ENCODE measurements at places on chromosomes 4 and X.

DNA sequence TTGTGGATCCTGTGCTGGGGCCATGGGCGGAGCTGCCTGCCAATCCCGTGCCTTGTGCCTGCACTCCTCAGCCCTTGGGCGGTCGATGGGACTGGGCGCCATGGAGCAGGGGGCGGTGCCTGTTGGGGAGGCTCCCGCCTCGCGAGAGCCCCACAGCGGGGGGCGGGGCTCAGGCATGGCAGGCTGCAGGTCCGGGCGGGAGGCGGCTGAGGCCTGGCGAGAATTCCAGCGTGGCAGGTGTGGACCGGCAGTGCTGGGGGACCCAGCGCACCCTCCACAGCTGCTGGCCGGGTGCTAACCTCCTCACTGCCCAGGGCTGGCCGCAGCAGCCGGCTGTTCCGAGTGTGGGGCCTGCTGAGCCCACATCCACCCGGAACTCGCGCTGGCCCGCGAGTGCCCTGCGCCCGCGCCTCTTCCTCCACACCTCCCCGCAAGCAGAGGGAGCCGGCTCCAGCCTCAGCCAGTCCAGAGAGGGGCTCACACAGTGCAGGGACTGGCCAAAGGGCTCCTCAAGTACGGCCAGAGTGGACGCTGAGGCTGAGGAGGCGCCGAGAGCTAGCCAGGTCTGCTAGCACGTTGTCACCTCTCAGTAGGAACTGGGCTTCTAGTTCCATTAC, 85.9 kb downstream of the GBA3 start:
- no peak for DNase-seq

DNA sequence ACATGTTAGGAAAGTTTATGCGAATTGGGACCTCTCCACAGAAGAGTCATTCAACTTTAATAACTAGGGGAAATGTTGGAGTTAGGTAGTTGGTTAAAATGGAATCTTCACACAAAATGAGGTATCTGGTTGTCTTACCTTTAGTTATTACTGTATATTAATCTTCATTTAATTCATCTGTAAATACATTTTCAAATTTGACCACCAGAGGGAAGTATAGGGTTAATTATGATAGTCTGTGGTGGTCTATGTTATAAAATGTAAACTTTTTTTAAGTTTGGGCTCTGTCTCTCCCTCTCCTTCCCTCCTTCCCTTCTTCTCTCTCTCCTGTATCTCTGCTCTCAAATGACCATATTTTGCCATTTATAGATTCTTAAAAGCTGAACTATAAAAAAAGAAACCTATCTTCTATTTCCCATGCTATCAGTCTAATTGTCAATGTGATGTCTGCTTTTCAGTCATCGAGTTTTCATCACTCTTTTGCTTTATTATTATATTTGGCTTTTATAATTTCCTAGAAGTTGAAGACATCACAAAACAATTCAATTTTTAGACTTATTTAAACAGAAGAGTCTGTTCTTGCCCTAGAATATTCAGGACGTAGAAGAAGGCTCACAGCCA, 49.8 kb downstream of the TMEM144 start:
- peak; percentile 6 for DNase-seq

DNA sequence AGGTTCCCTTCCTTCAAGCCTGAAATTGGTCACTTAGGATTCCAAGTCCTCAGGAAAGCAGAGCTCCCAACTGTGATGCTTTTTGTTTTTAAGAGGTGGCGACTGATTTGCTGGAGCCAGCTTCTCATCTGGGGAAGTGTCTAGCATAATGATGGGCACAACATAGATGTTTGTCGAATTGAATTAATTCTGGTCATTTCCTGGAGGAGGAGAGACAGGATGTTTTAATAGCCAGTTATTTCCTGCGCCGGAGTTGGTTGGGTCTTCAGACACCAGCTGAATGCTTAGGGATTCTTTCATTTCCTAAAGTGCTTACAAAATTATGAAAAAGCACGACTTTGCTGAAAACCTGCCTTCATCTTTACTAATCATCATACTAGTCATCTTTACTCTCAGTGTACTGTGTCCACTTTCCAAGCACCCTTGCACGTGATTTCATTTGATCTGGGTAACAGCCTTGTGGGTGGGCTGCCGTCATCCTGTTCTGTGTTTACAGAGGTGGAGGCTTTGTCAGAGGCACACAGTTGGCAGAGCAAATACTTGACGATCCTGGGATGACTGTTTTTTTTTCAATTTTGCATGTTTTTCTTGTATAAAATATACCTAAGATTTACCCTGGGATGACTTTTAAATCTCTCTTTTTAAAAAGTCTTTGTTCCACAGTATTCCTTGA, 49.5 kb downstream of the RGS12 start:
- DNase-seq = no peak

GRCh38 chr4:111736516-111736915, 408.7 kb upstream of the FAM241A start:
- no peak for DNase-seq

GRCh38 chrX:118594697-118595420, 99.2 kb downstream of the DOCK11 start:
- no peak for DNase-seq

- DNase-seq = peak; percentile 3
These were observed 513.8 kb upstream of the FAM241A start for GRCh38 chr4:111631215-111631999.

DNA sequence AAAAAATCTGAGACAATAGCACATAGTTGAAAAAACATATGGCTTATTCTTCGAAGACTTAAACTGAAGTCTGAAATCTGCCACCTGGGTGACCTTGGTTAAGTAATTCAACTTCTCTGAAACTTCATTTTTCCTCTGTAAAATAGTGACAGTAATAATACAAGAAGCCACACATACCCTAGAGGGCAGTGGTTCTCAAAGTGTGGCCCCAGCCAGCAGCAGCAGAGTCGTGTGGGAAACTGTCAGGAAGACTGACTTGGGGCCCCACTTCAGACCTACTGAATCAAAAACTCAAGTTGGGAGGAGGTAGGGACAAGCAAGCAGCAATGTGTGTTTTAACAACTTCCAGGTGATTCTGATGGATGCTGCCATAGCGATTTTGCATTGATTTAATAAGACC, 249.9 kb downstream of the HNRNPD start:
- no peak for DNase-seq

GRCh38 chrX:110180928-110181310, 137.0 kb downstream of the AMMECR1 start:
- DNase-seq = no peak

DNA sequence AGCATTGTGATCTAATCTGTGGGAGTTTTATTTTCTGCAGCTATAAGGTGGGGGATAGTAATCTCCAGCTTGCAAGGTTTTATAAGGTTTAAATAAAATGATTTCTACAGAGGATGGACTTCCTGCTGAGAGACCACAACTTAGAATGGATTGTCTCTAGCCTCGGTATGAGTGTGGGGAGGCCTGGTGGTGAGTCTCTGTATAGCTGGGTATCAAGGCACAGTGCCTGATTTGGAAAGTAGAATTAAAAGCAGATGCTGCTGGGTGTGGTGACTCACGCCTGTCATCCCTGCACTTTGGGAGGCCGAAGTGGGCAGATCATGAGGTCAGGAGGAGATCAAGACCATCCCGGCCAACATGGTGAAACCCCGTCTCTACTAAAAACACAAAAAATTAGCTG, 162.0 kb upstream of the GATB start:
- DNase-seq = no peak

GRCh38 chr4:95118497-95118896, 360.7 kb downstream of the BMPR1B start:
- DNase-seq = no peak

- DNase-seq = no peak
These were observed 200.9 kb upstream of the PPP1R2C start for GRCh38 chrX:42978655-42979379.

GRCh38 chrX:17372052-17372451, 2.9 kb upstream of the NHS start:
- DNase-seq = no peak

- DNase-seq = no peak
These were observed 18.8 kb downstream of the SLC7A11 start for GRCh38 chr4:138223231-138223910.

DNA sequence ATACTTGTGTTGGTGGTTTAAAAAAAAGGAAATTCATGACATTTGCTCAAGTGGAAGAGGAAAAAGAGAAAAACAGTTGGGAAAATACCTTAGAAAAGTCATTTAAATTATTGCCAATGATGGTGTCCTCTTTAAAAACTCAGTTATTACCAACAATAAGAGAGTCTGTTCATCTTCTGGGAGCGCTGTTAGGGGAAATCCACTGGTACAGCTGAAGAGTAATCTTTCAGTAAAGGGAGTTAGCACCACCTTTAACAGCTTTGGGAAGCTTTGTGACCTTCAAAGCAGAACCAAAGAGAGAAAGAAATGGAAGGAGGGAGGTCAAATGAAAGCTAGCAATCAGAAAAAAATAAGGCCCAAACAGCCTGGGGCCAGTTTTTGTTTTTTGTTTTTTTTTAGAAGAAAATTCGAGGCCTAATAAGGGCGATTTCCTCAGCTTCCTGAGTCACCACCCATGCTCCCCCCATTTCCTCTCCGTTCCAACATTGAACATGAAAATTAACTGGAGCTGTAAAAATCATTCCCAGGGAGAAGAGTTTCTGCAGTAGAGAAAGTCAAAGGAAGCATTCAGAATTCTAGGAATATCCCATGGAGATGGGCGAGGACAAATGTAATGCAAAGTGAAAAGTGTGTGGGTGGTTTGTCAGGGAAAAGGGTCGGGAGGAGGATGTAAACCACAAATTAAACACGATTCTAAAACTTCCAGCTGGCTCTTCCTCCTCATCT, 115.1 kb downstream of the SH3KBP1 start:
- DNase-seq = no peak

- DNase-seq = no peak
These were observed 162.8 kb upstream of the VCX start for GRCh38 chrX:7680181-7680580.

GRCh38 chr4:132269303-132269990, 879.6 kb upstream of the PCDH10 start:
- DNase-seq = no peak

GRCh38 chrX:7925867-7926472, 1.2 kb downstream of the PNPLA4 start:
- DNase-seq = peak; percentile 44

DNA sequence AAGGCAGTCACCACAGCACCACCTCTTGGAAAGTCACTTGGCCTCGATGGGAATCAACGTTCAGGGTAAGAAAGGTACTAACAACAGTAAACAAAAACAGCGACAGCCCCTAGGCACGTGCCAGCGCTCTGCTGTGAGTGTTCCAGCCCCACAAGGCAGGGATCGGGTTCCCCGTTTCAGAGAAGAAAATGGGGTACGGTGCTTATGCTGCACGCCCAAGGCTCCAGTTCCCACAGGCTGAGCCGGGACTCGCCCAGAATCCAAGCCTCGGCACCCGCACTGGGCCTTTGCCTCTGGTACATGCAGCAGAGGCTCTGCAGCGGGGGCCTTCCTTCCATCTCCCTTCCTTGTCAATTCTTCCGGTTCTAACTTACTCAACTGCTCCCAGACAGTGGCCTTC, 37.3 kb downstream of the WDR1 start:
- DNase-seq = no peak

GRCh38 chrX:153460826-153461225, 9.6 kb downstream of the HAUS7 start:
- peak; percentile 21 for DNase-seq

GRCh38 chrX:25012433-25012735, 3.4 kb downstream of the ARX start:
- DNase-seq = no peak

DNA sequence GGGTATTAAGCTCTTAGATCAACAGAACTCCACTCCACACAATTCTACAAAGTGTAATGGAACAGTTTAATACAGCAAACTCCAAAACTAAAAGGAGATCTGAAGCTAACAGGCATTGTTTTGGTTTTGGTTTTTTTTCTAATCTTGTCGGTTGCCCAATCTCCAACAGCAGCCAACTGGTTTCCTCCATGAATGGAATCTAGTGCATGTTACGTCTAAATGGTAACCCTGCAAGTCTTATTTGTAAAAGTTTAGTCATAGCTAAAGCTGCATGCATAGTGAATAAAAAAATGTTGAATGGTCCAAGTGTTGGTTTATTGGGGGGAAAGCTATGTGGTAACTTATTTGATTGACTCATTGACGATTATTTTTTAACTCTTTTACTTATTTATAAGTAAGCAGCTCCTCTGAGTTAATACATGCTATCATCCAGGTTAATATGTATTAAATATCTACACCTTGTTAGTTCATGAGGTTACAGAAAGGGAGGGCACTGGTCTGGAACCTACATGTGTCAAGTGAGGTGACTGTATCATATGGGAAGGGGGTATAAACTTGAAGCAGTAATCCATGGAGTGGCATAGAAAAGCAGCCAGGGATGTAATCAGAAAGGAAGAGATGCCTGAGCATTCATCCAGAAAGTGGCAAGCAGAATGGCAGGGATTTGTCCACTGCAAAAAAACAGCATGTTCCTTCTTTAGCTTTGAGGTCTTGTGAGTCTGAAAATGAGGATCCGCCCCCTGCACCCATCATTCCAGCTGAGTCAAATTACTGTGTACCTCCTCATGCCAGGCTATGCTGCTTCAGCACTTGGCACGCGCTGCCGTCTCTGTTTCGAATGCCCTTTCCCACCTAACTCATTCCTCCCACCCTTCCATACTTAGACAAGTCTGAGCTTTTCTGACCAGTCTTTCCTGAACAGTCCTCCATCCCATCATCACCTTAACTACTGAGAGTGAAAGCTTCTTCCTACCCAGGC, 81.7 kb downstream of the PDGFC start:
- DNase-seq = no peak

DNA sequence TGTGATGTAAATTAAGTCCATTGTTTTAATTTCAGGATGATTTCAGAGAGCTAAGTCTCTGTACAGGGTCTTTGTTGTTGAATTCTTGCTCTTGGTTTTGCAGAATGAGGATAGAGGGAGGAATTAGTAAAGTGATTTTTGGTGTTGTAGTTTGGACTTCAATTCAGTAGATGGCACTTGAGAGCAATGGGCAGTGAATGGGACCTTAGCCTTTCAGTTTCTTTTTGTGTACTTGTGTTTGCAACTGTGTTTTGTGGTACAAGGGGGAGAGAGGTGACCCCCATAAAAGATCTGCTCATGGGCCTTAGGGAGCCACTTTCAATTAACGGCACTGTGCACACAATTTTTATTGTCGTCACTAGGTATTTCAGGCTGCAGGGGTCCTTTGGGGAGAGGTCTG, 340.0 kb downstream of the DCAF12L2 start:
- no peak for DNase-seq

- DNase-seq = no peak
These were observed 274.3 kb upstream of the NR3C2 start for GRCh38 chr4:148716431-148717052.

GRCh38 chr4:127997534-127998388, 32.6 kb downstream of the ABHD18 start:
- no peak for DNase-seq

GRCh38 chrX:119605464-119606279, 552 bp downstream of the NKRF start:
- peak; percentile 54 for DNase-seq

DNA sequence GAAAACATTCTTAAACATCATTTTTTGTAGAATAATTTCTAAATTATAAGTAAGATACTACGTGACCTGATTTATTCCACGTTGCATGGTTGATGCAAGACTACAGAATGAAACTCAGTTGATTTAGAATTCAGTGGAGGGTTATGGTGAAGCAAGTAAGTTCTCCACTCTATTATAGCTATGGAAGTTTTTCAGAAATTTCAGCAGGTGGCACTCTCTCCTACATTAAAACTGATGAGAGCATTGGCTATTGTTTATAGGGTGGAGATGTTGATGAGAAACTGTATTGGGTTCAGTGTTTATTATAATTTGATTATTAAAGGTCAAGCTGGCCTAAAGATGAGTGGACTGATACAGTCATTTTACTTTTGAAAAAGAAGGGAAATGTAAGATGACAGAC, 88.0 kb downstream of the FNIP2 start:
- DNase-seq = peak; percentile 71
